ENCODE measurements at places on chromosomes 13 and 19. TPM values are rescaled to one million over a fixed set of nuclear protein-coding genes. Genes with fewer than 3 reads are reported as not detected.

- DNase-seq, result no peak
Measured at GRCh38 chr19:5298471-5298901, 42.1 kb downstream of the PTPRS start.

- DNase-seq, result no peak
Measured at GRCh38 chr19:48461982-48462655, 6.7 kb downstream of the KCNJ14 start.

DNA sequence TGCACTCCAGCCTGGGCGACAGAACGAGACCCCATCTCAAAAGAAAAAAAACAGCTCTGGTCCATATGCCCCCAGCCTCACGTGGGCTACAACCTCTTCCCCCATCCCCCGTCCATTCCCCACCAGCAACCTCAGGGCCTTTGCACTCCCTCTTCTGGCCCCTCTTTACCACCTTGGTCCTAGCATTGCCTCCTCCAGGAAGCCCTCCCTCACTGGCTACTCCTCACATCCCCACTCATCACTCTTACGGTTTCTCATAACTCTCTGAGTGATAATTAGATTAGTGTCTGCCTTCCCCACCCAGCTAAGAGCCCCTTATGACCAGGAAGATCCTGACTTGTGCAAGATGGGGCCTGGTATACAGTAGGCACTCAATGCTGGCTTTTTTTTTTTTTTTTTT, 30.8 kb downstream of the IL12RB1 start:
- DNase-seq, result no peak

DNA sequence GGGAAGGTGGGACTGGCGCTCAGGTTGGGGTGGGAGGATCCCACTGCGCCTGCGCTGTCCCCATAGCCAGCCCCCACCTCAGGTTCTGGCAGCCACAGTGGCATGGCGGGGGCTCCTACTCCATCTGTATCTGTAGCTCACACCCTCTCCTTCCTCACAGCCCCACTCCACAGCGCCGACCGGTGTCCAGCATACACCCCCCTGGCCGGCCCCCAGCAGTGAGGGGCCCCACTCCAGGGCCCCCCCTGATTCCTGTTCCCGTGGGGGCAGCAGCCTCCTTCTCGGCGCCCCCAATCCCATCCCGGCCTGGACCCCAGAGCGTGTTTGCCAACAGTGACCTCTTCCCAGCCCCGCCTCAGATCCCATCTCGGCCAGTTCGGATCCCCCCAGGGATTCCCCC, 6.0 kb downstream of the TMED1 start:
- no peak for DNase-seq

DNA sequence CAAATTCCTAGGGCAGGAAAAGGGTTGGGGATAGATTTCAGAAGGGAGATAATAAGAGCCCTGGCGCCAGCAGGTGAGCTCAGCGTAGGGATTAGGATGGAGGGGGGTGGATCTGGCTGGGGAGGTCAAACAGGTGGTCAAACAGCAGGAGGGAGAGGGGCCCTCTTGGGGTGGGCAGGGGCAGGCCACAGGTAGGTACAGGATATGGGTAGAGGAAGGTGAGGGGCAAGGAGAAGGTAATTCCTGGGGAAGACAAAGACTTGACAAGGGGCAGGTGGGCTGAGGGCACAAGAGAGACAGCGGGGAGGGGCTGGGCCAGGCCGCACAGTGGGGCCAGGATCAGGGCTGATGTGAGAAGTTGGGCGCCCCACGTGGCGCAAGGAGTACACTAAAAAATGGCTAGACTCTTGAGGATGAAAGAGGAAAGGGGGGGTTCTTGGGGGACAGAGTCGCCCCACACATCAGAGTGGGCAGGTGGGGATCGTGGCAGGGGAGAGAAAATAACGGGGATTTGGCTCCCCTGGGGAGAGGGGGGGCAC, 713 bp downstream of the KRI1 start:
- DNase-seq, result no peak

Gene RNF225
- total RNA-seq, result not detected

Gene SERTAD3
- total RNA-seq, result 33.4 TPM

GRCh38 chr13:74273581-74273980, 139.4 kb upstream of the KLF12 start:
- DNase-seq, result no peak

Gene ZNF560
- total RNA-seq, result not detected

Measured in osteocyte (in vitro differentiated cells).